NCI-H2029 treated with DMSO at 0.1 percent for 48 hours (cell line): ENCODE measurements at places on chromosomes 13 and 19.

DNA sequence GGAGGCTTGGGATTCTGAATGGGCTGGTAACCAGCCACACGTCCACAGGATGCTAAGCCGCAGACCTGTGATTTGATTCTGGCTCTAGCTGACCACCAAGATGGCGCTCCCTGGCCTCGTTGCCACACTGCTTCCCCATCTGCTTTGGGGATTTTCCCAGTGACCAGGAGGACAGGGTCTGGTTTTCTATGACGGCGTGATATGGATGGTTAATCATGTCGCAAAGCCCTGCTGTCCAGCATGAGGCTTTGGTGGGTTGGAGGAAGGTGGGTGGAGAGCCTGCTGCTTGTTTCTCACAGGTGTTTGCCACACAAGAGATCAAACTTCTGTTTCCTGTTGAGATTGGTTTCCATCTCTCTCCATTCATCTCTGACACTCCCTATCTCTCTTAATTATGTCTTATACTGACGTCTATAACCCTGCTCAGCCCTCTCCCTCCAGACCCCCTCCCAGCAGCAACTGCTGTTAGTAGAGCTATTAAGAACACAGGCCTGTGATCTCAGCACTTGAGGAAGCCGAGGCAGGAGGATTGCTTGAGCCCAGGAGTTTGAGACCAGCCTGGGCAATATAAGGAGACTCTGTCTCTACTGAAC lies 102.7 kb downstream of the SIPA1L3 start:
- no peak for DNase-seq

- no peak for DNase-seq
Measured at GRCh38 chr19:46985542-46986415, 33.9 kb upstream of the NPAS1 start.

DNA sequence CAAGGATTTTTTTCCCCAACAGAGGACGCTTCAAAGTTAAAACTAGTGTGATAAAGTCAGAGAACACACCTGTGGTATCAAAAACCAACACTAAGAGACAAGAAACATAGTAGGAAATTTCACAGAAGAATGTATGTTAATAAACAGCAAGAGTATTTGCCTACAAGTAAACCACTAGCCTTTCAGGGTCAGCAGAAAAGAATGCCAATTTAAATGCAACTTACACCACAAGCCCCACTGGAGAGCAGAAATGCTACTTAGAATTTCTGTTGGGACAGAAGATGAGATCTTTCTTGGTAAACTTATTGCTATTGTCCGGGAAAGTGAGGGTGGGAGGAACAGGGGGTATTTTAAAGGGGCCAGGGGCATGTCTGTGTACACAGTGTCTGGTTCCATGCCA lies 68.6 kb downstream of the STK24 start:
- no peak for DNase-seq

DNA sequence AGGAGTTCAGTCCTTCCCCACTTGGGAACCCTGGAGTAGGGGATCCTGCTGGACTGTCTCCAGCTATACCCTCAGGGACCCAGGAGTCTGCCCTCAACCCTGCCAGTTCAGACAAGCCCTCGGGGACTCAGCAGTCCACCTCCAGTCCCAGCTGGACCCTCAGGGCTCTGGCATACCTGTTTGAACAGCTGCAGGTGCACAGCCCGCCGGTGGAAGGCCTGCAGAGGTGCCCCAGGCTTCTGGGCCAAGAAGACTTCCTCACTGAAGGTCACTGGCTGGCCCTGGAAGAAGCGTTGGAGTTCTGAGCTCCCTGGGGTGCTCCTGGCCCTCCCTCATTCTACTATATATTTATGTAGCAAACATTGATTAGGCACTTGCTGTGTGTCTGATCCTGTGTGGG lies 8.6 kb downstream of the CRB3 start:
- no peak for DNase-seq

GRCh38 chr13:30697996-30698401 lies 37.3 kb upstream of the ALOX5AP start:
- DNase-seq = no peak

DNA sequence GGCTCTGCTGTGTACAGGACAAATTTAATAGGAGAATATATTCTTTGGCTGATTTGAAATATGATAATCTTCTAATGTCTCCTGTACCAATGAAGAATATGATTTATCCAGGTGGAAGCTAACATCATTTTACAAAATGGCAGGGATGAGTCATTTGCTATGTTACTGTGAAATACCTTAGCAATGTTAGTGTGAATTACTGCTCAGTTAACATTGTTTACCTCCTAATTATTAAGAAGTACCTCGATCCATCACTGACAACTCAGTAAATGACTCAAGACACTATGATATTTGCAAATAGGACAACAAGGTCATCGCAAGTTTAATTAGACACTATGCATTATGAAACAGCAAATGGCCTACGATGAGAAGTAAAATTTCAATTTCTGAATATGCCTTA lies 309.1 kb upstream of the EDNRB start:
- no peak for DNase-seq
